ENCODE measurements at places on chromosomes 16 and 17.

DNA sequence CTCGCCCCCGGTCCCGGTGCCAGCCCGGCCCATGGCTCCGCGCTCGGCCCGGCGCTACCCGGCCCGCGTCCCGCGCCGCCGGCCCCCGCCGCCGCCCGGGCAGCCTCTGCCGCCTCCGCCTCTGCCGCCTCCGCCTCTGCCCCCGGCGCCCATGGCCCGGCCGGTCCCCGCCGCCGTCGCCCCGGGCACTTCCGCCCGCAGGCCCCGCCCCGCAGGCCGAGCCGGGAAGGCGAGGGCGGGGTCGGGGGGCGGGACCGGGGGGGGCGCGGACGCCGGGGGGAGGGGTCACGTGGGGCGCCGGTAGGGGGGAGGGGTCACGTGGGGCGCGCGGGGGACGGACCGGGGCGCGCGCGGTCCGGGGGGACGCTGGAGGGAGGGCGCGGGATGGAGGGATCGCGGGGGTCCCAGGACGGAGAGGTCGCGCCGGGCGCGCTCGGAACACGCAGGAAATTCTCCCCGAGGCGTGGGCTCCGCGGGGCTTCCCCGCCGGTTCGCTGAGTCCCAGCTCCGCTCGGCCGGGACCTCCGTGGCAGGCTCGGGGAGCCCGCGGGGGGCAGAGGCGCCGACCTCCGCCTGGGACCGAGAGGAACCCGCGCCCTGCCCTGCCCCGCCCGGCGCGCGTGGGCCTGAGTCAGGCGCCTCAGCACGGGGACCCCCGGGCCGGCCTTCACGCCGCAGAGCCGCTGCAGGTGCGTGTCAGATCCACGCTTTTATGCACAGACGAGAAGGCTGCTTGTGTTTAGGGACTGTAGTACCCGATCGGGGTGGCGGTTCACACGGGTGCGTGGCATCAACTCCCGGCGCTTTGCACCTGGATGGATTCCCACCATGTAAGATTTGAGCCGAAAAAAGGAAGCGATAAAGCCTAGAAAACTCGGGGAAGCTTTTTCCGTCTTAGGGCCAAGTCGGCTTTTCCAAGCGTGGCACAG lies at the start of gene PGAP6:
Gene PGAP6 (minus strand): TSS at position 190 of the 929 bp plus-strand sequence. CDS start 157 bp downstream, at position 33.
- DNase-seq = peak; percentile 67

DNA sequence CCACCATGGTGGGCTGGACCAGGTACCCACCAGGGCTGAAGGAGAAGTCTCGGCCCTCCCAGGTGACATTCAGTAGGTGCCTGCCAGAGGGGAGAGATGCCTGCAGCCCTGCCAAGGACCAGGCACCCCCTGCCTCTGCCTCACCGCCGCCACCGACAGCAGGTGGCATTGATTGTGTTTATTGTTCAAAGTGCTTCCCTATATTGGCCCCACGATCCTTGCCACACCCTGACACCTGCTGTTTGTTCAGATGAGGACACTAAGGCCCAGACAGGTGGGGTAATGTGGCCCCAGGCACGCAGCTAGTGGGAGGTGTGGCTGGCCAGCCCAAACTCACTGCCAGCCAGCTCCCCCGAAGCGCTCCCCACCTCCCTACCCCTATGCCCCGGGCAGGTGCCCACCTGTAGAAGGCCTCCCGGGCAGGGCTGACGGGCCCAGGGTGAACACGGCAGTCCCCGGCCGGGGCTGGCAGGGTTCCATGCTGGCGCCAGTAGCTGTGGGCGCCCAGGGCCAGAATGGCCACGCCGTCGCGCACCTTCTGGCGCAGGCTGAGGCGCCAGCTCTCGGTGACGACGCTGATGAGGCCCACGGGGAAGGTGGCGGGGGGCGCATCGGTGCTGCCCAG lies 8.0 kb downstream of the GRIN2C start:
- DNase-seq = no peak

DNA sequence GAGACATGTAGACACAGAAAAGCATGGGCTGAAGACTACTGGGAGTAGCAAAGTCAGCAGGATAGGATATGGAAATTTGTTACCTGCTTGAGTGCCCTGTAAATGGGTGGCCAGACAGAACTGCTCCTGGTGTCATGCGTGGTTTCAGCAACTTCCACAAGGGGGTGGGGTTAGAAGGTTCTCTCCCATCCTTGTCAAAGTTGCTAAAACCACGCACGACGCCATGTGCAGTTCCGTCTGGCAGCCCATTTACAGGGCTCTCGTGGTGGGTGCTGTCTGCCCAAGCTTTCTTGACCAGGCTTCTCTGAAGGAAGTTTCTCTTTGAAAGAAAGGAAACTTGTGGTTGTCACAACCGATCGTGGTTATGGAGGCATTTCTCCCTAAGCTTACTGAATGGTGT lies 6.9 kb upstream of the DBNDD1 start:
- no peak for DNase-seq

DNA sequence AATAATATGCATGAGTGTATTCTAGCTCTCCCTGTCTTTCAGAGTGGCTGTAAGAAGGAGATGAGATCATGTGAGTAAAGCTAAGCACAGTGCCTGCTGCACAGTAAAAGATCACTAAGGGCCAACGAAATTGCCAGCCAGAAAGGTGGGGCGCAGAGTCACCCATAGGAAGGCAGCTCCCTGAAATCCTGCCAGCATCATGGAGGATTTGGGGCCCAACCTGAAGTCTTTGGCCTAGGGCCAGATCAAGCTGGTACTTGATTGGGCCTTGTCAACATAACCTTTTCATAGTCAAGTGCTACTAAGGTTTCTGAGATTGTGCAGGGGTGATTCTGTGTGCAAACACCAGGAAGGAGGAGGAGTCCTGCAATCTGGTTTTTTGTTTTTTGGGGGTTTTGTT lies 16.5 kb downstream of the SCNN1B start:
- DNase-seq = no peak

DNA sequence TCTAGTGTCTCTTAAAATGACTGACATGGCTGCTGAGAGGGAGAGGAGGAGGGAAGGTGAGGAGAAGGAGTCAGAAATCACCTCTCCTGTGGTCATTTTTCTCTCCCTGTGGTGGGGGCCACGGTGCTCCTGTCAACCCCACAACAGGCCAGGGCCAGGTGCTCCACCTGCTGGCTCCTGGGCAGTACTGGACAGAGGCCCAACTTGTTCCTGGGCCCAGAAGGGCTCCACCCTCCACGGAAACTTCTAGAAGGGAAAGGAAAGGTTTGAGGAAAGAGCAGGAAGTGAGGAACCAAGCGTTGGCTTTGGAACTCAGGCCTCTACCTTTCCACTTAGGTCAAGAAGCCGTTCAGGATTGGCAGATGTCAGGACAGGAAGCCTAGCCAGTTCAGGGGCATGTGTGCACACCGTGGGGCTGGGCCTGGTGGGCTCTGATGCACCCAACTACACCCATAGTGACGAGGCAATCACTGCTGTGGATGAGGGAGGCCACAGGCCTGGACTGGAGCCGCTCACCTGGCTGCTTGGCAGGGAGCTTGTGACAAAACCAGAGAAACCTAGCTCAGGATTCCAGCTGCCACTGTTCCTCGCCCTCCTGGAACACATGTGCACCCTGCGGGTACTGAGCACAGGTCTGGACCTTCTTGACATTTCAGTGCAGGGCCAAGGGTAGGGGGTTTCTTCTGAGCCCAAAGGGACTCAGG lies 36.1 kb downstream of the WNT3 start:
- no peak for DNase-seq

- DNase-seq = no peak
These were observed 5.1 kb downstream of the KRT17 start for GRCh38 chr17:41619036-41619926.

DNA sequence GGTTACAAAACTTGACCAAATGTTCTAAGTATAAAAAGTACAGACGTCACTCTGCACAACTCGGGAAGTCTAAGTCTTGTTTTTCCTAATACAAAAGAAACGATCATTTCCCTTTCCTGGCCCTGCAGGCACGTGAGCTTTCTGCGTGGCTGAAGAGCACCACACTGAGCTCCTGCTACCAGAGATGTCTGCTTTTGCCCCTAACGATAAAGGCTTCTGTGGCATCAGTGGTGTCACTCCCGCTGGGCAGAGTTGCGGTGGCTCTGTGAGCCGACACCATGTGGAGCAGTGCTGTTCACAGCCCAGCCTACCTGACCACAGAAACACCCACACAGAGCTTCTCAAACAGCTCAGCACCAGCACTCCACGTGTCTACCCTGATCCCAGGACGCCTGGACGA lies 20.5 kb downstream of the EMC8 start:
- DNase-seq = no peak

DNA sequence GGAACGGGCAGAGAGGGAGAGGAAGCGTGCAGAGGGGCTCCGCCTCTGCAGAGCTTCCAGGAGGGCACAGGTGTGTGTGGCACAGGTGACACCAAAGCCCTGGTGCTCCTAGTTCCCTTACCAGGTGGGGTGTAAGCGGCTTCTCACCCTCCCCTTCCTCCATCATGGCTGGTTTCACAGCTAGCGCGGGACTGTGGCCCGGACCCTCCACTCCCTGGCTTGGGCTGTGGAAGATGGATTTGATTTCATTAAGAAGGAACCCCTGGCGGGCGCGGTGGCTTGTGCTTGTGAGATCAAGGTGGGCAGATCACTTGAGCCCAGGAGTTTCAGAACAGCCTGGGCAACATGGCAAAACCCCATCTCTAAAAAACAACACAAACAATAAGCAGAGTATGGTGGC lies 241.2 kb upstream of the GSE1 start:
- DNase-seq = no peak

- no peak for DNase-seq
These were observed 38.2 kb downstream of the MARF1 start for GRCh38 chr16:15604460-15605440.

DNA sequence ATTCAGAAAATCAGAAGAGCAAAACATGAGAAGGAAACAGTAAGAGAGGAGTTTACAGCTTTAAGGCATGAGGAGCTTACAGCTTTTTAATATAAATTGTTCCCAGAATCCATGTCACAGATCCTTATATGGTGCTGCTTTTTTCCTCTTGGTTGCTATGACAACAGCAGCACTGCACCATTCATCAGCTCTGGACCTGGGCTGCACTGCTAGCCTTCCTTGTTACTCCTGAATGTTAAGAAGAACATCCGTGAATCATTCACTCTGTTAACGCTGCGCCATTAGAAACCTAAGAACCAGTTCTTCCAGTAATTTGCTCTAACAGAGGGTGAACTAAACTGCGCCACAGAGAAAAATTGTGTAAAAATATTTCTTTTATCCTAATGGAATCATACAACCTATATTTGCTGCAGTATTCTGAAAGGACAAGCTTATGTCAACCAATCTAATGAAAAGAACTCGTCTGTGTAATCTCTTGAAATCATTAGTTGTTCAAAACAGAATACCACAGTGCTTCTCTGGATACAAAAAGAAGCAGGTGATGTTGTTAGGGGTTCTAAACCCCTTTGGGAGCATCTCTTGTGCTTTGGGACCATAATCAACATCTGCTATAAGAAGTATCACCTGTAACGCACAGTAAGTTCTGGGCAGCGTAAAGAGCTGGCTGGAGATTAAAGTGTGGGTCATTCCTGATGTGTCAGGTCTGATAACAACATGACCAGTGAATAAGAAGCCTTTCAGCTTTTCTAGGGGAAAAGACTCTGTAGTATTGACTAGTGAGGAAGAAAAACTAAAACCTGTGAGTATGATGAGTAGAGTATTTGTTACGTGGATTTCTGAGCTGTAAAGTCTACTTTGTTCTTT lies 151.2 kb downstream of the TANC2 start:
- DNase-seq = no peak

DNA sequence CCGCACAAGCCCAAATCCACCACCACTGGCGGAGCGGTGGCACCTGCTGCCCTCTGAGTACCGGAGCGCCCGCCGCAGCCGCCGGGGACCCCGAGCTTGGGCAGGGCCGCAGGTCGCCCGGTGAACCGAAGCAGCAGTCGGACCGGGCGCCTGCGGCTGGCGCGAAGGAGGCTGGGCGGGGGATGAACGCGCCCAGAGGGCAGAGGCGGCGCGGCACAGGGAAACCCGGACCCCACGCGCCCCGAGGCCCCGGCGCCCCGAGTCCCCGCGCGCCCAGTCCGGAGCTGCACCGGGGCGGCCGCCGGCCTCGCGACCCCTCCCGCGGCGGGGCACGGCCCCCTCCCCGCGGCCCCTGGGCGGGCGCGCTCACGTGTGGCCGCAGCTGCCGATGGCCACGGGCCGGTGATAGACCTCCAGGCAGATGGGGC lies 393 bp downstream of the RNF166 start:
- no peak for DNase-seq

DNA sequence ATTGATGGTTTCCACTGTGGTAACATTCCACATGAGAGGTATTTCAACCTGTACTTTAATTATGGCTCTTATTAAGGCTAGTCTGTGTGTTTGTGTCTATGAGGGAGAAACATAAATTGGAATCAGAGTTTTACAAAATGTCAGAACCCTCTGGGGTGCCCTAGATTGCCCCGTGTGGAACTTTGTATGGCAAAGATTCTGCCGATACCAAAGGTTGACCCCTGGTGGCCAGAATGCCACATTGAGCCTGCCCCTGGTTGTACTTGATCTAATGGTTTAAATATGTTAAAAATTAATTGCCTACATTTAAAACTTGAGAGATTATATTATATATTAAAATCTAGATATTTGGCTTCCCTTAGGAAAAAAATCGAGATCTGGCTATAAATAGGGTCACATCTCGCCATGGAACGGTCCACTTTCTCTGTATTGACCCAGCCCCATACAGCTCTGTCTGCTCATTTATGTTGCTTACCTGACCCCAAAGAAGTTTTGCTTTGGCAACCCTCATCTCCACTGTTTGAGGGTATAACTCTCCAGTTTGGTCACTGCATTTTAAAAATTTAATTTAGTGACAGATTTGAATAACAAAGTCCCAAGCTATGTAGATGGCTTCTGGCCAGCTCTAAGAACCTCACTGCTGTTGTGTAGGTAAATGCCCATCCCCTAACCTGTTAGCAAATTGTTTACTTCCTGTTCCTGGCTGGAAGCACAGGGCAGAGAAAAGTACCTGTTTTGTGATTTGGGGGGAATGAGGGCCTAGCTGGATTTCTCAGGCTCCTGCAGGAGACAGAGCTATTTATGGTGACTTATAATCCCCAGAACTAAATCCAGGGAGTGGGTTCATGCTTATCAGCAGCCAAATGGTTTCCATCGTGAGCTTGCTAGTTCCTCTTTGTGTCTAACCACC lies 95.0 kb downstream of the PLCG2 start:
- no peak for DNase-seq

DNA sequence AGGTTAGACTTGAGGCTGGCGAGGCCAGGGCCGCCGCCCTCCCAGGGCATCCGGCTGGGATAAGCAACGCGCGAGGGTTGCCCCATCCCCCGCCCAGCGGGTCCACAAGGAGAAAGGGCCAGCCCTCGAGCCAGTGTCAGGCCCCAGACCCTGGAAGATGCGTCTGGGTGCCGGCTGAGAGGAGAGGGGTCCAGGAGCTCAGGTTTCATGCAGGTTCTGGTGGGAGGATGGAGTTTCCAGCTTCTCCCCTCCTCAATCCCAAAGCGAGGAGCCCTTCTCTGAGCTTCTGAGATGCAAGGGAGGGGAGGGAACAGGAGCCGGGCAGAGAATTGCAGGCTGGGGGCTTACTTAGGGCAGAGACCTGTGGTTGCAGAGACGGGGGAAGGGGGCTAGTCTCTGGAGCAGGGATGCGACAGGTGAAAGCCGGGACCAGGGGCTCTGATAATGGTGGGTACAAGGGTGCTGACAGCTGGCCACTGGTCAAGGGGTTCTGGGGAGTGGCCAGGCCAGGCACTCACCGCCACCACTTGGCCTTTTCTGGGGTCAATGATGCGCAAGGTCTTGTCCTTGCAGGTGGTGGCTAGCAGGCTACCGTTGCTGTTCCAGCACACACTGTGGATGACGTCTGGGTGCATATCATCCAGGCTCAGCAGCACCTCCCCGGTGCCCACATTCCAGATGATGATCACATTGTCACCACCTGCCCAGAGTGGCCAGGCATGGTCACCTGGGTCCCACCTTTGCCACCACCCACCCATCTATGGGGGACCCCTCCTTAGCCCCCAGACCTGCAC lies 4.2 kb downstream of the CORO6 start:
- no peak for DNase-seq

- DNase-seq = no peak
These were observed 11.6 kb downstream of the NTAN1 start for GRCh38 chr16:15044286-15044685.

All from stimulated activated CD4-positive, alpha-beta T cell treated with anti-CD3 and anti-CD28 coated beads, TNF-alpha, amount 100 ng/mL, for 1 hour (primary cell).